Mesendoderm (in vitro differentiated cells): ENCODE measurements at places on chromosomes 12 and 14.

DNA sequence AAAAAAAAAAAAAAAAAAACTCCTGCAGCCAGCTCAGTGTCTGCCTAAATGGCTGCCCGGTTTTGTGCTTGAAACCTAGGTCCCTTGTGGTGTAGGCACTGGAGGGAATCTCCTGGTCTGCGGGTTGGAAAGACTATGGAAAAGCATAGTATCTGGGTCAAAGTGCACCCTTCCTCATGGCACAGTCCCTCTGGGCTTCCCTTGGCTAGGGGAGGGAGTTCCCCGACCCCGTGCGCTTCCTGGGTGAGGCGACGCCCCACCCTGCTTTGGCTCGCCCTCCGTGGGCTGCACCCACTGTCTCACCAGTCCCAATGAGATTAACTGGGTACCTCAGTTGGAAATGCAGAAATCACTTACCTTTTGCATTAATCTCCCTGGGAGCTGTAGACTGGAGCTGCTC is 14.3 kb downstream of the PTCSC3 start:
- no peak for DNase-seq

- no peak for DNase-seq
These were observed 207.7 kb downstream of the CACNA1C start for GRCh38 chr12:2260441-2260840.

DNA sequence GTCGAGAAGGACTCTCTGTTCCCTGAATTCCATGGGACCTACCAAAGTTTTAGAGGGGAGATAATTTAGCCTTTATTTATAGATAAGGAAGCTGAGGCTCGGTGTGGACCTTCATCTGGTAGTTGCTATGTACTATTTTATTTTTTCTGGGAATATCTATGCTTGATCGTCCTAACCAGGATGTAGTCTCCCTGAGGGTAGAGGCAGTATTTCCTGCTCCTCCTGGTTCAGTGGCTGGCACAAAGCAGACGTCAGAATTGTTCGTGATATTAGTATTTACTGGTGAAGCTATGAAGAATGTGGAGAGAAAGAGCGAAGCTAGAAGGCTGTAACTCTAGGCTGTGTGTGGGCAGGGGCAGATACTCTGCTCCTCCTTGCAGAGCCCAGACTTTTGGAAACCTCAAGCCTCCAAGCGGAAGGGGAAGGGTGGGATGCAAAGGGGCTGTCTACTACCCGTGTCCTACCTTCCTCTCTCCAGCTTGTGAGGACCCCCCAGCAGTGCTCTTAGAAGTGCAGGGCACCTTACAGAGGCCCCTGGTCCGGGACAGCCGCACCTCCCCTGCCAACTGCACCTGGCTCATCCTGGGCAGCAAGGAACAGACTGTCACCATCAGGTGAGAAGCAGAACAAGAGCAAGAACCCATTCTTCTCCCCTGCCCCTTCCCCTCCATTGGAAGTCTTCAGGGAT is 1.4 kb downstream of the LRP10 start:
- DNase-seq: no peak

DNA sequence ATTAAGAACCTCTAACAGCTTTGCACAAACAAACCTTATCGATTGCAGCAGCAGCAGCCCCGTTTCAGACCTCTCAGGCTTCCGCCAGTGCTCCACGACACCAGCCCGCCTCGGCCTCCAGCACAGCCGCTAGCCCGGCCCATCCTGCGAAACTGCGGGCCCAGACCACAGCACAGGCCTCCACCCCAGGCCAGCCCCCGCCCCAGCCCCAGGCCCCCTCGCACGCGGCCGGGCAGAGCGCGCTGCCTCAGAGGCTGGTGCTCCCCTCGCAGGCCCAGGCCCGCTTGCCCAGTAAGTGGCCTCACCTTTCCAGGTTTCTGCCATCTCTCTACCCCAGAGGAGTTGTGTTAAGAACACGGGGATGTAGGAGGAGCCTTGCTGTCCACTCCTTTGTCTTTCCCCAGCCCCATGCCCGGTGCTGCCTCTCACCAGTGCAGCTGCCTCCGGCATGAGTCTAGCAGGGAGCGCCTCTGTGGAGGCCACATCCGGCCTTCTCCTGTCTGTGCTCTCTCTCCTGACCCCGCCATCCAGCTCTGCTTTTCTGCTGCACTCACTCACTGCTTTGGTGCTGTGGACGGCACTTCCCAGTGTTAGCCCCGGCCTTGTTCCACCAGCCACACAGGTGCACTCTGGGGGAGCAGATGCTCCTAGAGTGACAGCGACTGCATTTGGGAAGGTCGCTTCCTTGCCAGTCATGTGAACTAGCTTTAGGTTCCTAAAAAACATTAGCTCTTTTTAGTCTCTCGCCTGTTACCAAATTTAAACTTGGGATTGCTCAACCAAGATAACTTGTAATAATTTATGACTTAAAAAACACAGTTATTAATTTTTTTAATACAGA is 71.5 kb downstream of the EP400 start:
- no peak for DNase-seq

GRCh38 chr12:76109879-76110278 is 25.4 kb upstream of the NAP1L1 start:
- DNase-seq: no peak

GRCh38 chr14:101599234-101599885 is 38.1 kb downstream of the DIO3 start:
- DNase-seq: no peak

GRCh38 chr14:101118746-101119591 is 215.4 kb upstream of the RTL1 start:
- DNase-seq: no peak

- DNase-seq: peak; percentile 85
These were observed 753 bp upstream of the ATP5MC2 start for GRCh38 chr12:53676656-53677015.

GRCh38 chr12:107304588-107305532 is 211.5 kb upstream of the CRY1 start:
- no peak for DNase-seq

DNA sequence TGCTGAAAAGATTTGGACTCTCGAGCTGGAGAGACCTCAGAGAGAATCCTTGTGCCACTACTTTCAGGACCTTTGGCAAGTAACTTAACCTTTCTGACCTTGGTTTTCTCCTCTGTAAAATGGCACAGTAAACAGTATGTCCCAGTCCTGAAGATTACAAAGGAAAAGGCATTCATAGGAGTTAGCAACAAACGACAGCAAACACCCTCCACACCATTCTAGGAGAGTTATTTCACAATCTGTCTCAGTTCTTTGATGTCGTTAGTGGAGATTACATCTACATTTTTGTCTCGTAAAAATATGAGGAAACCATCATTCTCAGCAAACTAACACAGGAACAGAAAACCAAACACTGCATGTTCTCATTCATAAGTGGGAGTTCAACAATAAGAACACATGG is 205.7 kb downstream of the ITPR2 start:
- no peak for DNase-seq

DNA sequence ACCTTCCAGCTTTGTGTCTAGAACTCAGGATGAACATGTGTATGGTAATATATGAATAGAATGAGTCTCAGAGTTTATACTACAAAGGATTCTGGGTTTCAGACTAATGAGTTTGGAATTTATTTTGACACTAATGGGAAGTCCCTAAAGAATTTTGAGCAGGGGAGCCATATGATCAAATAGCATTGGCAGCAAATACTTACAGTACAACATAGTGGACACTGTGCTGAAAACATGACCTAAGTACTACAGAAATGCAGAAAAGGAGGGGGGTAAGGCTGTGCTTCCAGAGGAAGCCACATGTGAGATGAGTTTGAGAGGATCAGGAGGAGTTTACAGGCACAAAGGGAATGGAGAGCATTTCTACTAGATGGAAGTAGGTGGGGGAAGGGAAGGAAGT is 225.8 kb downstream of the C12orf42 start:
- DNase-seq: no peak

DNA sequence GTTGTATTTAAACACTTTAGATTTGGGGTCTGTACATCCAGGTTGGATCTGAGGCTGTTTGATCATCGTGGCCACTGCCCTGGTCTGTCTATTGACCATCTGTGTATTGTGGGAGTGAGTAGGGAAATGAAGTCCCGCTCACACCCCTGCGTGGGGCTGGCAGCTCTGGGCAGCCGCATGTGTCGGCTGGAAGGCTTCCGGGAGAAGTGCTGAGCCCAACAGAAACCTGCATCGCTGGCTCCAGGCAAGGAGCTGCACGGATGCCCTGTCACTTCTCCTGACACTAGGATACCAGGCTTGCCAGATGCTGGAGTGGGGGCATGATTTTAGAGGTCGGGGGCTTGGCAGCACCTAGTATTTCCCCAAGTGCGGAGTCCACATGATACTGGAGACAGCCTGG is 93.6 kb downstream of the PHETA1 start:
- no peak for DNase-seq

- no peak for DNase-seq
These were observed 14.8 kb downstream of the KMT5A start for GRCh38 chr12:123398550-123399254.

GRCh38 chr14:58914279-58914855 is 274.1 kb upstream of the DAAM1 start:
- no peak for DNase-seq

GRCh38 chr12:58566599-58566998 is 353.7 kb downstream of the LRIG3 start:
- DNase-seq: no peak

- peak; percentile 90 for DNase-seq
These were observed 40.6 kb downstream of the SPRING1 start for GRCh38 chr12:116697305-116697704.

DNA sequence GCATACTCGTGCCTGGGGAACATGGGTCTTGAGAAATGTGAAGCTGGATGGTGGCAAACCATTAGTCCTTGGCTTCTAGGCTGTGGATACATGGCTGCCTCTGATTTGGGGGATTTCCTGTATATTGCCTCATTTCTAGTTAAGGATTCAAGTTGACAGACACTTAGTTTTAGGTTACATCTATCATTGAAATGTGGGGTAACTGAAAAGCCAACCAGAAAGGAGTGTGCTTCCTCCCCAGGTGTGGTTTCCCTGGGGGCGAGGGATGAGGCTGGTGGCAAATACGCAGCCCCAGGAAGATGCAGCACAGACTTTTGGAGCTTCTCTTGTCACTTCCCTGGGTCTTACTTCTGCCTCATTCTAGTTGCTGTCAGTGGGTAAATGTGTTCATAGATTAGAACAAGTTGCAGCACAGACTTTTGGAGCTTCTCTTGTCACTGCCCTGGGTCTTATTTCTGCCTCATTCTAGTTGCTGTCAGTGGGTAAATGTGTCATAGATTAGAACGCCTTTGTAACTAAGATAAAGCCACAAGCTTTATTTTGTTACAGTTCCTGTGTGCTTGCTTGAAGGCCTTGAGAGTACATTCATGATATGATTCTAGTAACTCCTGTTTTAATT is 85.1 kb downstream of the BORCS5 start:
- DNase-seq: no peak

- no peak for DNase-seq
These were observed 10.6 kb downstream of the NACA start for GRCh38 chr12:56714431-56714929.

DNA sequence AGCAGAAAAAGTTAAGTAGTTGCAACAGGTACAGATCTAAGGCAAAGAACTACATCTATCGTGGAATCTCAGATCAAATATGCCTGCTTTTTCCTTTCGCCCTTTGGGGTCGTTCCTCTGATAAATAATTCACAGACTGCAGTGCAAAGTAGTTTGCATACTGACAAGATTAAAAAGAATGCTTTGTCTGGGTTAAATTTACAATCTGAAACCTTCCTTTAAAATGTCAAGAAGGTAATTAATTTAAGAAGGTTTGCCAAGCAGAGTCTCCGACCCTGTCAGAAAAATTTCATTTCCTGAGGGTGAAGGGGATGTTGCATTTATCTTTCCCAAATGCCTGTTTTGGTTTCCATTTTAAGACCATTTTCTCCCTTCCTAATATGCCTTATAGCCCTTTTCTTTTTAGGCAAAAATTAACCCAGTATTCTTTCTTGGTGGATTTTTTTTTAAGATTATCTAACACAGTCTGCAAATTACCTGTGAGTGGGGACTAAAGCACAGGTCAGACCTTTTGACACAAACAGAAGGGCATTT is 406.9 kb downstream of the LRIG3 start:
- DNase-seq: no peak

- peak; percentile 93 for DNase-seq
These were observed 21.3 kb upstream of the CD27 start for GRCh38 chr12:6423267-6424007.

GRCh38 chr14:59215322-59215721 is 26.9 kb downstream of the DAAM1 start:
- no peak for DNase-seq

- DNase-seq: no peak
These were observed 25.1 kb downstream of the ADGRD1 start for GRCh38 chr12:130978785-130979184.

GRCh38 chr14:74910556-74910955 is 12.5 kb downstream of the RPS6KL1 start:
- no peak for DNase-seq

GRCh38 chr12:41930866-41931437 is 213.7 kb downstream of the GXYLT1 start:
- no peak for DNase-seq

DNA sequence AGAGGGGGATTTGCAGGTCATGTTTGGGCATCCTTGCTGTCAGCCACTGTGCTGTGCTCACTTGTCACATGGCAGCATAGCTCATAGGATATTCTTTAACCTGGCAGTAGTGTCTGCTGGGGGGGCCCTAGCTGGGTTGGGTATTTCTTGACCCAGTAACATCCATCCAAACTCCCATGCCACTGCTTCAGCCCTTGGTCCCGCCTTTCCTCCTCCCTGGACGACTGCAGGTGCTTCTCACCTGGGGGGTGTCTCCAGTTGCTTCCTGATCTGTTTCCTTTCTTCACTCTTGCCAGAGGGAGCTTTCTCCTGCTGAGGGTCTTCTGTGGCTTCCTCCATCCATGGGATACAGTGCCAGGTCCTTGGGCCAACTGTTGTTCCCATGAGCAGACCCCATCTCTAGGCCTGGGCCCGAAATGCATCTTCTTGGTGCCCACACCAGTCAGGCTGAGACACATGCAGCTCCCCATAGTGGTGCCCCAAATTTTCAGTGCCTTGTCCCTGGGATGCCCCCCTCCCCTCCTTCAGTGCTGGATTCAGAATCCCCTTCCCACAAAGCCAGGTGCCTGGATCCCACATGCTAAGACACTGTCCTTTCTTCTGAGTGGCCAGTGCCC is 20.5 kb downstream of the C14orf132 start:
- no peak for DNase-seq

DNA sequence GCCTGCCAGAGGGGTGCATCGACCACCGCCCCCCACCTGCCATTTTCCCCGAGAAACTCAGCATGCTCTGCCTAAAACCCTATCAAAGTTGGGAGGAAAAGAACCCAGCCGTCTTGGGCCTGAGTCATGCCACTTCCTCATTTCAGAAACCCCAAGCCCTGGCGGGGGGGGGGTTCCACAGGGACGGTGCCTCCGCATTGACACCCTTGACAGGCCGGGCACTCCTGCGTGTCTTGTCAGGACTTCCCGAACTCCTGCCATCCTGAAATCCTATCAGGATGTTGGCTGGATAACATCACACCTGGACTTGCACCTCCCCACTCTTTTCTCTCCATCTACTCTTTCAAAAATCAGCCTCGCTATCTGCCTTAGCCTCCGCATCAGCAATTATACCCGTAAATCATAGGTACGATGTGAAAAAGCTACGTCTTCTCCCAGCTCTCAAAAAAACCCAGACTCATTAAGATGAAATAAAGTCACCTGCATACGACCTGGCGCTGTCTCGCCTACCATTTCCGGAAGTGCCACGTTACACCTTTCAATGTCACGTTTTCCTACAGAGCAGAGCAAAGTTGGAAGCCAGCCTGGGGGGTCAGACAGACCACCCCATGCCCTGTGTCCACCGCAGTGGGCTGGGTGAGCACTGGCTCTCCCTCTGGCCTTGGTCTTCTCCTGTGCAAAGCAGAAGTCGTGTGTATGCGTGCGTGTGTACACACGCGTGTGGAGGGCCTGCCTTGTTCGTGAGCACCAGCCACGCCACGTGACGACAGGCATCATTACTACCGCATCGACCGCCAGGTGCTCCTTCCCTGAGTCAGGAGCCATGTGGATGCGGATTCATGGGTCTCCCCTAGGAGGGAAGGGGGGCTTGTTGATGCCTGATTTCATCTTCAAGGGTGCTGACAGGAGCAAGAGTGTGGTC is 96.7 kb downstream of the RFLNA start:
- no peak for DNase-seq
